ENCODE measurements at places on chromosomes 12 and 14.
A peak's percentile ranks its signal among the peaks of the same experiment; 100 is the strongest.

GRCh38 chr14:20328705-20329104 lies 4.4 kb downstream of the CCNB1IP1 start:
- DNase-seq, result no peak

- no peak for DNase-seq
These were observed 5.6 kb downstream of the LTA4H start for GRCh38 chr12:96029826-96030225.

DNA sequence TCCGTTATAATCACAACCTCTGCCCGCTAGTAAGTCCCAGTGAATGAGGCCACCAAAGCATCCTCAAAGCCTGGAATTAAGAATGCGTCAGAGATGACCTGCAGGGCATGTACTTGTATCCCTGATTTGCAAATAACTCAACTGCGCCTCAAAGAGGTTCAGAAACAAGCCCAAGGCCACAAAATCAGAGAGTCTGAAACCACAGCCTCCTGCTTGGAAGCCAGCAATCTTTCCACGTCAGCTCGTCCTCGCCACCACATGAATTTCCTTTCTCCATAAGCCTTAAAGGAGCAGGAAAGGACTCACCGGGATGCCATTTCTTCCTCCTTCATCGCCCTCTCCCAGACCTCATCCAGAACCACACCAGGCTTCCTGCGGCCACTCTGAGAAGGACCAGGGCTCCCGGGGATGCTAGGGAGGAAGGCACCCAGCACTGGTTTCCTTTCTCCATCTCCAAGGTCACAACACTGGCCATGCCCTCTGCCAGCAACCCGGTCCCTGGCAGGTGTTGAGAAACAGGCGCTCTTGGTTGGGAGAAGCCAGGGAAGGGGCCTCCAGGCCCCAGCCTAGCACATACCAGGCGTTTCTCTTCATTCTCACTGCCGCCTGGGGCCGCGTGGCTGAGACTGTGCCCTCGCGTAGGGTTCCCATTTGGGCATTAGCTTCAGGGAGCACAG lies 191.2 kb upstream of the DIO3 start:
- no peak for DNase-seq

DNA sequence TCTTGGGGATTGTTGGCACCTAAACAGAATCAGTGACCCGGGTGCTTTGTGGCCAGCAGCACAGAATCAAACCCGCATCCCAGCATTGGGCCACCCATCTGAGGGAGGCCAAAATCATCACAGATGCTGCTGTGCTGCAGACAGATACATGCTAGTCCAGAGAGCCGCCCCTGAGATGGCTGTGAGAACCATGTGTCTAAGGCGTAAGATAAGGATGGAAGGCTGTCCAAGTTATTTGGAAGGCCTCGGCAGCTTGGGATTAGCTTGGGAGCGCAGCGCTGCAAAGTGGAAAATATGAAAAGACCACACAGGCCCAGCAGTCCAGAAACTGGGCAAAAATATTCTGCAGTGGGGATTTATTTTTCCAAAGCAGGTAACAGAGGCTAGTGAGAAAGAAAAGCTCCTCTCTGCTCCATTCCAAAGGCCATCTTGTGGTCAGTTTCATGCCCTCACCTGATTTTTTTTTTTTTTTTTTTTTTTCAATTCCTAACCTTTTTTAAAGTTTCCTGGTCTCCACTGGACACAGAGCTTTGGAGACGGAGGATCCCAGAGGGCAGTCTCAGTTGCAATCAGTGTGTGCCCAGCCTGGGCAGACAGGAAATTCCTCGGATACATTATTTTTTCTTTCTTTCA lies 178.9 kb upstream of the BCL2L14 start:
- DNase-seq, result no peak

DNA sequence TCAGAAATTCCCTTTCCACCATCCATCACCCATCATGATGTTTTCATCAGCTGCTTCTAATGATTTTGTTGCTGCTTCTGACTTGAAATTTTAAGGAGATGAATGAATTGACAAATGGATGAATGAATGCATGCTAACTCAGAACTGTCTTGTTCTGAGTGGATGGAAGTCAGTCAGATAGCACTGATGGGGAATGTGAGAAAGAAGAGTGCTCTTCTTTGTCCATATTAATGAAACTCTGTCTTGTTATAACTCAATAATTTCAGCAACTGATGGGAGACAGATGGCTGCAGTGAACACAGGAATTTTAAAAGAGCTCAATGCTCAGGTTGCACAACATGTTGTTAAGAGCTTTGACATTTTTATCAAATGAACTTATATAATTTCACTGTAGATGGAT lies 422.0 kb downstream of the TRHDE start:
- no peak for DNase-seq

- no peak for DNase-seq
These were observed 1.6 kb upstream of the CDKN1B start for GRCh38 chr12:12715459-12716150.

DNA sequence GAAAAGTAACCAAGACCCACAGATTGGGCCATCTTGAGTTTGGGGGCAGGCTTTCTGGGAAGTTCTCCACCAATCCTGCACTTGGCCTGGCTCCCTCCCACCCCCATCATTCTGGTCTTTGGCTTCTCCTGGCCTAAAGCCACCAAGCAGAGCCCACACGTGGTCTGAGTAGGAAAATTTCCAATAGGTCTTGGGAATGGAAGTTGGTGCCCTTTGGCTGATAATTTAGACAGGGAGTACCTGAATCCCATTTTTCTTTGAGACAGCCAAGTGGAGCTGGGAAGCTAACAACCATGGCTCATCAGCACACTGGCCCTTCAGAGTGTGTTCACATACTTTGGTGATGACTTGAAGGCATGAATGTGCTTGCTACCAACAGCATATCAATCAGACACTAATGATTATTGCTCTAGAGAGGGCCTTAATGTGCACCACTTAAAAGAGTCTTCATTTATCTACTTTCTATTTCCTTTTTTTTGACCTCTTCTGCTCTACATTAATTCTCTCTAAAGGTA lies 156.0 kb downstream of the EGLN3 start:
- no peak for DNase-seq

DNA sequence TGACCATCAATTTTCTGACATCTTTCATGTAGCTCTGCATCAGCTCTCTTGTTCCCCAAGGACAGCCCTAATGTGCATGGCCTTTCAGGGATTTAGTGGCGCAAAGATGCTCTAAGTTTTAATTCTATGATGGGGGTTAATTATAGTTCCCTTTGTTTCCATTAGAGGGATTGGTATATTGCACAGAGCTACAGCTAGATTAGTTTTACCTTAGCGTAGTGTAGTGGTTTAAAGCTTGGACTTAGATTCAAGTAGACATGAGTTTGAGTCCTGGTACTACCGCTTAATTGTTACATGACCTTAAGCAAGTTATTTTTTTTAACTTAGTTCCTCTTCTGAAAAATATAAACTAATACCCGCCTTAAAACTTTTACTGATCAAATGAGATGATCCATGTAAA lies 247.8 kb upstream of the KRR1 start:
- DNase-seq, result no peak

- no peak for DNase-seq
These were observed 85.3 kb downstream of the TMEM260 start for GRCh38 chr14:56664811-56665421.

GRCh38 chr12:11710431-11710830 lies 61.0 kb downstream of the ETV6 start:
- DNase-seq, result no peak

DNA sequence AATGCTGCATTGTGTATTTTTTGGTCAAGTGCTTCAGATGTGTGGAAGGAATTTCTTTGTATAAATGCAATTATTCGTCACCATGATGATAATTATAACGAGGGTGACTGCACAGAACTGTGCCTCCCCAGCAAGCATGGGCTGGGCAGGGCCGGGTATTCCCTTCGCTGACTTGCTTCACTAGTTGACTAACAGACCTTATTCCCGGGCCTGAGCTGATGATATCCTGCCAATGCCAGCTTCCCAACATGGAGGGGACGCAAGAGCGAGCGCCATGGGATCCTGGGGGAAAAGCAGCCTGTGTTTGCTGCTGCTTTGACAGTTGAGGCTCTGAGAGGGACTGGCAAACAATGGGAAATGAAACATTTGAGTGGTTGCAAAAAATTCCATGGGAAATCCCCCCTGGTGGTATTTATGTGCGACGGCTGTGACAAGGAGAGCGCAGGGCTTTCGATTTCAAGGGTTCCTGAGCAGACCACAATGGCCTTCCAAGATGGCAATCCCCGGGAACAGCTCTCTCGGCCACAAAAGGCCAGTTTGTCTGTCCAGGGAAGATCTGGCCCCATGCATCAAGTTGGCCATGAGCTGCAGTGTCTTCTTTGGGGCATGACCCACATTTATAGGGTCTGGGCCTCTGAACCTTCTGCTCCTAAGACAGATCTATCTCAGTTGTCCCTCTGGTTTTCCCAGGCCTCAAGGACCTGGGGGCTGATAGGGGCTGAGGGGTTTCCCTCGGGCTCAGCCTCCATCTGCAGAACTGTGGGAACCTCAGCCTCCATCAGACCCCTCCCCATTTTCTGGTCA lies 21.9 kb upstream of the MAP1LC3B2 start:
- no peak for DNase-seq

DNA sequence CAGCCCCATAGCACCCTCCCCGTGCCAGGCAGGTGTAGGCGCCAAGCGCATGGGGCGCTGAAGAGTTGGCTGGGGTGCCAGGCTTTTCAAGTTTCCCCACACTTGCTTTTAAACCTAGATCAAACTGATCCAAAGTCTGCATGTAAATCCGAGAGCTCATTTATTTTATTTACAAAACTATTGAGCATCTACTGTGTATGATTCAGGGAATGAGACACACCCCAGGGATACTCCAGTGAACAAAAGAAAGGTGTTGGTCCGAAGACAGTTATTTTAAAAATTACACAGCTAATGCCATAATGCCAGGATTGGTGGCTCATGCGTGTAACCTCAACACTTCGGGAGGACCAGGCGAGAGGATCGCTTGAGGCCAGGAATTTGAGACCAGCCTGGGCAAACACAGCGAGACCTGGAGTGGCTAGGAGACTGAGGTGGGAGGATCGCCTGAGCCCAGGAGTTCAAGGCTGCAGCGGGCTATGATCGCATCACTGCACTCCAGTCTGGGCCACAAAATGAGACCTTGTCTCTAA lies 780 bp upstream of the SLC41A2 start:
- DNase-seq, result no peak

DNA sequence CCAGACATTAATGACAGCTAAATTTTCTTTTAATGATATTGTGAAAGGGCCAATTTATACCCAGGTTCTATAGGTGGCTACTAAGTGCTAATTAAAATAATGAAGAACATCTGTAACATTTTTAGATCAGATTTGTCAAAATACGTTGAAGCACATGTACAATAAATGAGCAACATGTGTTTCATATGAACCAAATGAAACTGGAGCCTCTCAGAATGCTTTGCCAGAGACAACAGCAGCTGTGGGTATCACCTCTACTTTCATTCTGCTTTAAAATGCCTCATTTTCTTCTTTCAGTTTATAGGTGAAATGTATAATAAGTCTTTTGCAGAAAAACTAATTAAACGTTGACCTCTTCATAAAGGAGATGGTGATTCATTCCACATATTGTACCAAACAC lies 26.1 kb upstream of the MYF6 start:
- DNase-seq, result no peak

- no peak for DNase-seq
These were observed 441.8 kb downstream of the TMTC2 start for GRCh38 chr12:83128540-83128939.

DNA sequence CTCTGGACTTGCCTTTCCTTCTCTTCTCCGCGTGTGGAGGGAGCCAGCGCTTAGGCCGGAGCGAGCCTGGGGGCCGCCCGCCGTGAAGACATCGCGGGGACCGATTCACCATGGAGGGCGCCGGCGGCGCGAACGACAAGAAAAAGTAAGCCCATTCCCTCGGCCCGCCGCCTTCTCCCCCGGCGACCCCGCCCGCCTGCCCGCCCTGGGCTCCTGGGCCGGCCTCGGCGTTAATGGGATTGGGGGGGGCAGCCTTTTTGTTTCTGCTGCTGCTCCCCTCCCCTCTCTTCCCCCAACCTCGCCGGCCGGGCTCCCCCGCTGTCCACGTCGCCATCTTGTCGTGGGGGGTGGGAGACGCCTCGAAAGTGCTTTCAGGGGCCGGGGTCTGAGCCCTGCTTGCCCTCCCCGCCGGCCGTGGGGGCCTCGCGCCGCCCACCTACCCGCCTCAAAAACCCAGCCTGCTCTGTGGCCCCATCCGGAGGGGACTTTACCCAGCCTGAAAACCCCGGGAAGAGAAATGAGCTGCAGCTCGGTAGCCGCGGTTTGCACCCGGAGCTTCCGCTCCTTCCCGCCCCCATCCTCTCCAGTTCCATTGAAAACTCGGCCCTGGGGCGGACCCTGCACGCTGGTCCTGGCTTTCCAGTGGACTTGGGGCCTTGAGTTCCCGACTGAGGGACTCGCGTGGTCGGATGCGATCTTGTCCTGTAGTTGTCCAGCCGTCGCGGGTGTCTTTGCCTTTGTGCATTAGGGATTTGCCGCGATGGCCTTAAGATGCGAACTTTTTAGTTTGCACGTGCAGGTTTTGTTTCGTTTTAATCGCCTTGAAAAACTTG lies 598 bp downstream of the HIF1A start:
- peak; percentile 64 for DNase-seq

DNA sequence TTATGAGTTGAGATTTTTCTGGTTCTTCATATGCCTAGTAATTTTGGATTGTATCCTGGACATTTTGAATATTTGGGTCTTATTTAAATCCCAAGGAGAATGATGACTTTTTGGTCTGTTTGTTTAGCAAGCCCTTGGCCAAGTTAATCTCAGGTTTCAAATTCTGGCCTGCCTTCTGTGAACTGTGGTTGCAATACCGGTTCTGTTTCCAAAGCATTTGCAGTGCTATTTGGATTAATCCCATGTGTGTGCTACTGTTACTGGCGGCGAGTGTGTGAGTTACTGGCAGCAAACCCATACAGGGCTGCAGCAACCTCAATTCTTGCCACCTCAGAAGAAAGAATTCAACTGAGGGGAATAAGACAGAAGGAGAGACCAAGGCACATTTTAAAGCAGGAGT lies 51.1 kb downstream of the TMEM260 start:
- no peak for DNase-seq

DNA sequence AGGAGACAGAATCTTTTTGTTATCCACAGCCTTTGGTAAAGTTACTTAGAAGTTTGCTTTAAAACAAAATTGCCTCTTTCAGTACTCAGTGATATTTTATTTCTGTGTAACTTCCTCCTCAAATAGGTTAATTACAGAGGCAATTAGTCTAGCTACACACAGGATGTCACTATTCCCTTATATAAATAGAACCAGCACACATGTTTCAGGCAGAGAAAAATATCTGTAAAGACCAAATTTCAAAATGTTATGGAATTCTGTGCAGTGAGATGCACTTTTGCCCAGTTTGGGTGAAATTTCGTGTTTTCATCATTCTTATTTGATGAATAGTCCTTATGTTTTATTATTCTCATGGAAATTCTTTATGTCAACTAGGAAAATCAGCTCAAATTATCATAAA lies 410.6 kb upstream of the SOX5 start:
- DNase-seq, result no peak
